ENCODE measurements at places on chromosomes 2 and 18.

DNA sequence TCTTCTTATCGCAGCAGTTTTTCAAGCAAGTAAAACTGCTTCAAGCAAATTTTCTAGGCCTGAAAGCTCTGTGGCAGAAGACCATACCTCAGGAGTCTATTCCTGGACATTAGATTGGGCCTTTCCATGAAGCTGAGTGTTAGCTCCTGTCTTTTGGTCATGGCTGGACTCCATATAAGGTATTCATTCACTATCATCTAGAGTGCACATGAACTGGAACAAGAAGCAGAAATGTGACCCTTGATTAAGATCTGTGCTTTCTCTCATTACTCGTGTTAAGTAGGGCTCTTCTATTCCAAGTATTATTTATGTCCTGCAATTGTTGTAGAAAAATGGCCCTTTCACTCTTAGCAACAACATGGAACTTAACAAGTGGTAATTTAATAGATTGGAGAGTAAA lies 5.9 kb upstream of the GULP1 start:
- DNase-seq = no peak

DNA sequence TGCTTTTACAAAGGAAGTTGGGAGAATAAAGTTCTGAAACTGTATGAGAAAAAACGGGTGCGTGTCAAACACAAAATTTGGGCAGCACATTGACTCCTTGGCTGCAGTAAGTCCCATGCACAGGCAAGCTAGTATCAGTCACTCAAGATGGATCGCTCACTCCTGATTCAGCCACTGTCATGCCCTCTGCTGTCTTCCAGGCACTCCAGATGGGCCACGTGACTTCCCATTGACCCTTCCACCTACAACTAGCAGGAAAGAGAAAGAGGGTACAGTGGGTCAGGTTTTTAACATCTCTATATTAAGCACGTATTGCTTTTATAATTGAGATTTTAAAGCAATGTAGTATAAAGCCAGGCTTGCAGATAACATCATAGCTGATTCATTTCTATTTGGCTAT lies 8.6 kb downstream of the ARHGEF33 start:
- peak; percentile 6 for DNase-seq

- DNase-seq = peak; percentile 58
Observed at GRCh38 chr2:18171191-18172139, 293.0 kb downstream of the KCNS3 start.

DNA sequence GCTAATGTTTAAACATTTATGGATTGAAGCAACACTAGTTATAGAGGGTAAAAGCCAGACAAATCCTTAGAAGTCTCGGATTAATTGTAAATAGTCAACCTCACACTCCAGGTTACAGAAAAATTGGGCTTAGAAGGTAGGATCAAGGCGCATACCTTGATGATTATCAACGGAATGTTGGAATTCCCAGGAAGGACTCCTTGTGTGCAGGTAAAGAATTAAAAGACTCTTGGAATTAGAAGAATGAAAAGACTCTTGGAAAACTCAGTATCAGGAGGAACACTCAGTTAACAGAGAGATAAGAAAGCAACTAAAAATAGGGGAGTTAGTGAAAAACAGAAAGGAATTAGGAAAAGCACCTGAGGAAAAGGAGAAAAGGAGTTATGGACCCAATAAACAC lies 29.3 kb upstream of the EPHA4 start:
- no peak for DNase-seq

DNA sequence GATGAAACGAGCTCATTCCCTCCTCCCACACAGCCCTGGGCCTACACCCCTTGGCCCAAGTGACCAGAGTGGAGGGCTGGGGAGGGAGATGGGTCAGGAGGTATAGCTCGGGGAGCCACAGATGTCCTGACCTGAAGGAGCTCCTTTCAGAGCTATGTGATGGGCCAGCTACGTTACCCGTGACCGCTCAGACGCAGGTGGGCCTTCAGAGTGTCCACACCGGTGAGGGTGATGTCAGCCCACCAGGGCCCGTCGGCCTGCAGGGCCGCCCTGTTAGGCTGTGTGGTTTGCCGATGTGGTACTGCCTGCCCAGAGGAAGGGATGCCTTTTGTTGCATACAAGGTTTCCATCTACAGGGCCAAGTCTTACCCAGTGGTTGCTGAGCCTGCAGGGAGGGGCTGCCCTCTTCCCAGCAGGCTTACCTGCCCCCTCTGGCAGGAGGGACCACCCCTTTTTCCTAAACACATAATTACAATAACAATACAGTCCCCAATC lies 41.8 kb upstream of the FOSL2 start:
- no peak for DNase-seq

GRCh38 chr2:26438526-26438925 lies 36.8 kb downstream of the DRC1 start:
- DNase-seq = no peak

- no peak for DNase-seq
Observed at GRCh38 chr2:161988589-161988988, 85.4 kb downstream of the DPP4 start.

- no peak for DNase-seq
Observed at GRCh38 chr2:187749804-187750431, 195.7 kb upstream of the TFPI start.

- no peak for DNase-seq
Observed at GRCh38 chr2:9660154-9660553, 29.4 kb upstream of the YWHAQ start.

DNA sequence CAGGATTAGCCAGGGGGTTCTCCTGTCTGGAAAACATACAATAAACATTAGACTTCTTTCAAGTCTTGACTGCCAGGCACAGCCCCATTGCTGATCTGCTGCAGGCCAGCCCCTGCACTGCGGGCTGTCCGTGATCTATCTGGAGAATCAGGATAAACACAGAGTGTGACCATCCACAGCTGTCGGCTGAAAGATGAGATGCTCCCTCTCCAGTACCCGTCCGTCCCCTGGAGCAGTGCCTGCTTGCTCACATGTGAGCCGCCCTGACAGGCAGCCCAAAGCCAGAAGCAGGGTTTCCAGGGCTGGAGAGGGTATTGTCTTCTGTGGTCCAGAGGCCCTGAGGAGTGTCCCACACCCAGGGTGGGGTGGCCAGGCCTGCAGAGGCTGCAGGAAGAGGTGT lies 46.1 kb upstream of the FOSL2 start:
- DNase-seq = peak; percentile 50

GRCh38 chr2:239531456-239532241 lies 130.8 kb upstream of the HDAC4 start:
- DNase-seq = no peak

DNA sequence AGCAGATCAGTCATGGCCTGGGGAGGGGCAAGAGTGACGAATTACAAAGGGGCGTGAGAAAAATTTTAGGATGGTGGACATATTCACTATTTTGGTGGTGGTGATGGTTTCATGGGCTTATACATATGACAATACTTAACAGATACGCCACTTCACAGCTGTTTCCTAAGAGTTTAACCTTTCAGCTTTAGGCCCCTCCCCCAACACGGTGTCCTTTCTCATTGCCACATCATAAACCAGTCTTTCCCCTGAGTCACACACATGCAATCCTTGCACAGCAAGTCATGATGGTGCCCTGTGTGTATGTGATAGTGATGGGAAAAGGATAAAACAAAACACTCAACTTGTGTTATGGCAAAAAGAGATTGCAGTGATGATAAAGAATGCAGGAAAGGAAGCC lies 47.6 kb upstream of the IL1R1 start:
- DNase-seq = peak; percentile 23

DNA sequence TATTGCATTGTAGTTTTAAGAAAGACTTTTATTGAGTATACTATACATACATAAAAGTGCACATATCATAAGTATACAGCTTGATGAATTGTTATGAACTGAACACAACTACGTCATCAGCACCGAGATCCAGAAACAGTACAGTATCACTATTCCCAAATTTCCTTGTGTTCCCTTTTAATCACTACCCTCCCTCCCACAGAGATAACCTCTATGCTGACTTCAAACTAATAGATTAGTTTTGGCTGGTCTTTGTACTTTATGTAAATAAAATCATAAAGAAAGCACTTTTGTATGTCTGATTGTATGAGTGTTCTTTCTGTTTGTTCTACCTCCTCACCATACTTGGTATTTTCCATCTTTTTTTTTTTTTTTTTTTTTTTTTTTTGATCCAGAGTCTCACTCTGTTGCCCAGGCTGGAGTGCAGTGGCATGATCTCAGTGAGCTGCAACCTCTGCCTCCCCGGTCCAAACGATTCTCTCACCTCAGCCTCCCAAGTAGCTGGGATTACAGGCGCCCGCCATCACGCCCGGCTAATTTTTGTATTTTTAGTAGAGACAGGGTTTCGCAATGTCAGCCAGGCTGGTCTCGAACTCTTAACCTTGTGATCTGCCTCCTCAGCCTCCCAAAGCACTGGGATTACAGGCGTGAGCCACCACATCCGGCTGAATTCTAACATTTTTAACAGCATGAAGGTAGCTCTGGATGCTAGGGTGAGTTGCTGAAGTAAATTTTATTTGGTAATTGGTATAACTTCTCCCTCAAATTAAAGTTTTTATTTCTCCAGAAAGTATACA lies 43.3 kb upstream of the RAB1A start:
- no peak for DNase-seq

DNA sequence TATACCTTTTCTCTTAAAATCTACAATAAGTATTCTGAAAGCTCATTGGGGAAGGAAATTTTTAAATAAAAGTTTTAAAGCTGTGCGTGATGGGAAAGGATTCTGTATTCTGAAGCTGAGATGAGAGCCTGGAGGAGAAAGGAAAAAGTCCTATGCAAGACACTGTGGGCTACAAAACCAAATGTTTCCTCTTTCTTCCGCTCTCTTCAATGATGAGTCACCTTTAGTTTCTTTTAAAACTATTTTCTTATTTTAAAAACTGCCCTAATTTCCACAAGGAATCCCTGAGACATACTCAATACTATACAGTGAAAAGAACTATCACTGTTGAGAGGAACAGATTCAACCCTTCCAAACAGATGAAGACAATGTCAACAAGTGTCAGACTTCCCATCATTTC lies 87.4 kb downstream of the INO80D start:
- DNase-seq = no peak

DNA sequence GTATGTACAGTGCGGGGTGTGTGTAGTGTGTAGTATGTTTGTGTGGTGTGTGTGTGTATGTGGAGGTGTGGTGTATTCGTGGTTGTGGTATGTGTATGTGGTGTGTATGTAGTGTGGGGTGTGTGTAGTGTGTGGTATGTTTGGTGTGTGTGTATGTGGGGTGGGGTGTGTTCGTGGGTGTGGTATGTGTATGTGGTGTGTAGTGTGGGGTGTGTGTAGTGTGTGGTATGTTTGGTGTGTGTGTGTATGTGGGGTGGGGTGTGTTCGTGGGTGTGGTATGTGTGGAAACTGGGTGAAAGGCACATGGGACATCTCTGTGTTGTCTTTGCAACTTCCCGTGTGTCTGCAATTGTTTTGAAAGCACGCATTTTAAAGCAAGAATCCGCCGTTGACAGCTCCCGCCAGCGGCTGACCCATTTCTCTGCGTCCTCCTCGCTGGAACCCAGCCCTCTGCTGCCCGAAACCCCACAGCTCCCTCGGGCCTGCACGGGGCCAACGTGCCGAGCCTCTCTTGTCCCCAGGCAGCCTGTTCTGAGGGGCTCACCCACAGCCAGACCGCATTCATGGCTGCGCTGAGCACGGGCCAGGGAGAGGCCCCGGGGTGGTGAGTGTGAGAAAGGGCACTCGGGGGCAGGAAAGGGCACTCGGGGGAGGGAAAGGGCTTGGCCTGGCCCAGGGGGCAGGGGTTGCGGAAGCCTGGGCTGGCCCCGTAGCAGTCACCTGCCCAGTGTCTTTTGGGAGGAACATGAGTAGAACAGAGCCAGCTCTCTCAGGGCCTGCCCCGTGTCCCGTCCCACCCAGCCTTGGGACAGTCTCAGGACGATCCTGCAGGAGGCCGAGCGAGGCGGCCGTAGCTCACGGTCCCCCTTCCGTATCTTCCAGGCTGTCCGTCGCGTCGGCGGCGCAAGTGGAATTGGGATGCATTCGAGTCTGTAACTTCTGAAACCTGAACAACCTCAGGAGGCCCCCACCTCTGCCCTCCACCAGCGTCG lies 61.4 kb downstream of the TWIST2 start:
- DNase-seq = no peak

DNA sequence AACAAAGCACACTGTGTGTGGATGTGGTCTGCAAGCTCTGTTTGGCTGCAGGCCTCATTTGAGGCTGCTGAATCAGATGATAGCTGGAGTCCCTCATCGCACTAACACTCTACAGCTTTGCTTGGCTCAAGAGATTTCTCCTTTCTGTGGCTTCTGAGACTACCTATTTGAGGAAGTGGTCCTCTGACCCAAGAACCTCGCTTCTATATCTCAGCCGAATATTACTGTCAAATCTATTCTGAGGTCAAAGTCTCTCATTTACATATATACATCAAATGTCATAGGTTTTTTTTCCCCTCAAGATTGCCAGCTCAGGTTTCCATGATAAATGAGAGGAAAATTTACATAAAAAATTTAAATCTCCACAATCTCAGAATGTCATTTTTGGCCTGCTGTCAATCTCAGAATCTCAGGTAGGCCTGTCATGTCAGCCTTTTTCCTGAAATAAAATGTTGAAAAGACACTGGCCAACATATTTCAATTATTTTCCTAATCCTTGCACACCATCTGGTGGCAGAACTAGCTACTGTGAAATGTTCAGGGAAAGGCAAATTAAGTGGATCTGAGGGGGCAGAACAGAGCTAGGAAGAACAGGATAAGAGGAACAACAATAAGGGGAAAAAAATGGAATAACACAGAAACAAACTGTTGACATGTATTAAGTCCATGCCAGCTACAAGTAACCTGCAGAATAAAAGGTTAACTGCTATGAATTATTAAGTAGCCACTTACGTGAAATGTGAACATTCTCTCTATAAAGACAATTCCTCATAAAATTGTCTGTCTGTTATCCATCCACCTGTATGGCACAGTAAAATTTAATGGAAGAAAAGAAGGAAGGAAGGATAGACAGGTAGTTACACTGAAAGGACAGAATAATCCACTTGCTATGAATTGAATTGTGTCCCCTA lies 39.3 kb downstream of the AP1S3 start:
- peak; percentile 16 for DNase-seq

DNA sequence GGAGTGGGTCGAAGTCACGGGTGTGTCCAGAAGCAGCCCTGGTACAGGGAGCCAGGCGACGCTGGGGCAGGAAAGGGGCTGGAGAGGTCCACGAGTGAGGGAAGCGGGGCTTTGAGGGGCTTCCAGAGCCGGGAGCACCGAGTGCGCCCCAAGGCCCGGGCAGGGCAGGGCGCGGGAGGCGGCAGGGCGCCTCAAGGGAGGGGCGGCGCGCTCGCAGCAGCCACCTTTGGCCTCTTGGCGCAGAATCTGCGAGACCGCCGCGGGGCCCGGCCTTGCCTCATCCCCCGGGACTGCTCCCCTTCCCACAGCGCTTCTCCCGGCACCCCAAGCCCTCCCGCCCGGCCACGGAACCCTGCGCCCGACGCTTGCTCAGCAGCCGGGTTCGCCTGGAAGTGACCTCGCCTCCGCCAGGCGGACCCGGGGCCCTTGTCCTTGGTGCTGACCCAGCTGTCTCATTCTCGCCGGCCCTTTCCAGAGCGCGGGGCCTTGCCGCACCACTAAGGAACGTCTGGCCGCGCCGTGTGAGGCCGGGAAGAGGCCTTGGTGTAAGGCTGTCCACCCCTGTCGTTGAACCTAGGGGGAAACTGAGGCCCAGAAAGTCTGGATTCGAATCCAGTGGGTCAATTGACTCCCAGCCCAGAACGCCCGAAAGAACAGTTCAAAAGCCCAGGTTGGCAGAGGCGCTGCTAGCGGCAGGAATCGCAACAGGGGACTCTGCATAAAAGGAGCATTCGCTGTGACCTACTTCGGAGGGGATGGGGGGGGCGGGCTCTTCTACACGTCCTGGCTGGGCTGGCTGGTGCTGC lies 584 bp upstream of the DNER start:
- peak; percentile 87 for DNase-seq

Measured in MG63 (cell line).